ENCODE measurements at places on chromosomes 12 and 14.

GRCh38 chr12:57401165-57401564, 29.7 kb downstream of the R3HDM2 start:
- no peak for DNase-seq

- DNase-seq = no peak
Measured at GRCh38 chr12:43899574-43899973, 63.7 kb downstream of the TMEM117 start.

DNA sequence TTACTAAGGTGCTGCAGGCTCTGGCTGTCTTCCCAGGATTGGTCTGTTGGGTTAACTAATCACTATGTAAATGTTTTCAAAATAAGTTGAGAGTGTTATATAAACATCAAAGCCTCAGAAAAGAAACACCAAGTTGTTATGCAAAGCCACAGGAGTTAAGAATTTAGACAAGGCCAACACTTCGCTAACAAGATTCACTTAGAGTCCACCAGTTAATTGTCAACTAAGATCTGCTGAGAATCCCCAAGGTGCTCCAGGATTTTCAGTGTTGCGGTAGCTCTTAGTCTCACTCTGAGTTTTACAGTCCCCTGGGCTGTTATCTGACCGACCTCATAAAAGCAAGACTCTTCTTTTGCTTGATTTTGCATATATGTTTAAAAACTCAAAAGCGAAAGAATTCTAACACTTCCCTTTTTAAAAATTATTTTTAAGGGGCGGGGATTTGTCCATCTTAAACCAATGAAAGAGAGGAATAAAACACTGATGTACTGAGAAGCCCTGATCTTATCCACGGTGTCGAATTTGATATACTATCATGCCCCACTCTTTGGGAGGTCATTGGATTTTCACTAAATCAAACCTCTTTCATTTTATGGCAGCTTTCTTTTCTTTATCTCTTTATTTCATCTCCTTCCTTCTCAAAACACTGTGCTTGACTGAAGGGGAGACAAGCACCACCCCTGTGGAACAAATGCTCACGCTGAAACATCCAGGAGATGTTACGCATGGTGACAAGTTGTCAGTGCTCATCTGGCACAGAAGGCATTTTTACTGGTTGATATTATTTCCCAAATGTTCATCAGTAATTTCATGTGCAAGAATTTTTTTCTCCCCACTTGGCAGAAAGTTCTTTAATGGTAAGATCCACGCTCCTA, 7.0 kb downstream of the NIN start:
- DNase-seq = no peak

DNA sequence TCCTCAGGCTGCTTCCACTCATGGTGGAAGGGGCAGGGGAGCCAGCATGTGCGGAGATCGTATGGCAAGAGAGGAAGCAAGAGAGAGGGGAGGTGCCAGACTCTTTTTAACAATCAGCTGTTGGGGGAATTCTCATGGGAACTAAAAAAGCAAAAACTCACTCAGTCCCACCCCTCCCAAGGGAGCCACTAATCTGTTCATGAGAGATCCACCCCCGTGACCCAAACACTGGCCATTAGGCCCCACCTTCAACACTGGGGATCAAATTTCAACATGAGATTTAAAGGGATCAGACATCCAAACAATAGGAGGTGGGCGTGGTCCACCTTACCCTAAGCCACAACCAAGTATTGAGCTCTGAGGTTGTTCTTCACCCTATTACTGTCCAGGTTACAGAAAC, 375.1 kb downstream of the GRIN2B start:
- DNase-seq = no peak

DNA sequence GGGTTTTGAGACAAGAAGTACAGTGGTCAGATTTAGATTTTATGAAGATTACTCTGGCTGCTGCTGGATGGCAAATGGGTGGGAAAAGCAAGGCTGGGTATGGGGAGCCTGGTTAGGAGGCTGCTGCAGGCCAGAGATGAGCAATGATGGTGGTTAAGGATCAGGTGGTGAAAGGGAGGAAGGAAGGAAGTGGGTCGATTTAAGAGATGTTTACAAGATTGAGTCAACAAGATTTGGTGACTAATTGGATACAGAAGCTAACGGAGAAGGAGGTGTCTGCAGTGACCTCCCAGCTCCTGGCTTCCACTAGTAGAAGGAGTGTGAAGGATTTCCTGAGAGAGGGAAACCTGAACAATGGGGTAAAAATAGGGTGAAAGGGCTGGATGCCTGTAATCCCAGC, 18.7 kb downstream of the NOS1 start:
- DNase-seq = no peak

DNA sequence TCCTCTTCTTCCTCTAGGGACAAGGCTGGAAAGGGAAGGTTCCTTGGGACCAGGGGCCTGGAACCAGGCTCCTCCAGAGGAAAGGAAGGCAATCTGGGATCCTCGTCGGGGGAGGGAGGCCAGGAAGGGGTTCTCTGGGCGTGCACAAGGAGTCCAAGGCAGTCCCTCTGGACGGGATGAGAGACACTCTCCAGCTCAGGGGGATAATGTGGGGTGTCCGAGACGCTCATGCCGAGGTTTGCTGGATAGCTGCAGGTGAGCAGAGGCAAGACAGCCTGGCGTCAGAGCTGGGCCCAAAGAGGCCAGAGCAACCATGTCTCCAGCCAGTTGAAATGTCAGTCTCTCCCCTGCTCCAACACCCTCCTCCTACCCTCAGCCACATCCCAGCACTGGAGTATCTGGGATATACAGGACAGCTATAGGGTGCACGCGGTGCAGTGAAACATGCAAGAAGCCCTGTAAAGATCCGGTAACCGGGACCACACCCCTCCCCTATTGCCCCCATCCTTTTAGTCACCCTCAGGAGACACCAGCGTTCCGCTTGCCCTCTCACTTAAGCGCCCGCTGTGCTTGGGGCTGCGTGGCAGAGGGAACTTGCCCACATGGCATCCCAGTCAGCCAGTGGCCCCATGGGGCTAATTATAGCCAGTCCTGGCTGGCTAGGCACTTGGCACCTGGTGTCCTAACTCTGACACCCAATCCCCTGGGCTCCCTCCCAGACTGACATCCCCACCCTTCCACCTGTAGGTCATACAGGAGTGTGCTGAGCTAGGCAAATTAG, at the start of gene KLHL33:
Gene KLHL33 (minus strand): TSS at position 585 of the 781 bp plus-strand sequence. CDS start 355 bp downstream, at position 230.
- DNase-seq = no peak

DNA sequence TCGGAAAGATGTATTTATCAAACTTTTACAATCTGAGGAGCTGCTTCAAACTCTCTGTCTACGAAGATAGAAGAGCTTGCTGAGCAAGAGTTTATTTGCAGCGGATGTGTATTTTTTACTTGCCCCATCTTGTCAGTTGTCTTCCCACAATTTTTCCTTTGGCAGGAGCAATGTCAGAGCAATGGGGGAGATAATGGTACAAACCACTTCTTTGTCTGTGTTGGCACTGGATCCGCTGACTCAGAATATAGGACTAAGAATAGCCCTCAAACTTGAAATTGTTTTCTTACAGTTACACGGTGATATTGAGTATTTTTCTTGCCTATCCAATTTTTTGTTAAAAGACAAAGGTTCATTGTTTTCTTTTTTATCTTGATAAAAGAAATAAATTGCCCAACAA, 27.6 kb downstream of the HELB start:
- no peak for DNase-seq

GRCh38 chr14:98606041-98606640, 665.9 kb downstream of the BCL11B start:
- DNase-seq = no peak

DNA sequence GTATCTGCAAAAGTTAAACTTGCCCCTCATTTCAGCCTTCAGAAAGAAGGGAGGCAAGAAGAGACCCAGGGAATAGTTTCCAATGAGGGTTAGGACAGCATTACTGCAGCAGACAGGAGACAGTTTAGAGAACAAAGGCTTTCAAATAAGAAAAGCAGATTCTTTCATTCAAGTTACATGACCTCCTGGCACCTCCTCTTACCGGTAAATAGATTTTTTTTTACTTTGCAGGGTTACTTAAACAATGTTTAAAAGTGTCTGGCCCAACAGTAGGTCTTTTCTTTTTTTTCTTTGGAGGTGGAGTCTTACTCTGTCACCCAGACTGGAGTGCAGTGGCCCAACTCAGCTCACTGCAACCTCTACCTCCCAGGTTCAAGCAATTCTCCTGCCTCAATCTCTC, 47.1 kb downstream of the SINHCAF start:
- DNase-seq = no peak

GRCh38 chr12:2638273-2639019, 156.3 kb upstream of the FKBP4 start:
- DNase-seq = no peak

DNA sequence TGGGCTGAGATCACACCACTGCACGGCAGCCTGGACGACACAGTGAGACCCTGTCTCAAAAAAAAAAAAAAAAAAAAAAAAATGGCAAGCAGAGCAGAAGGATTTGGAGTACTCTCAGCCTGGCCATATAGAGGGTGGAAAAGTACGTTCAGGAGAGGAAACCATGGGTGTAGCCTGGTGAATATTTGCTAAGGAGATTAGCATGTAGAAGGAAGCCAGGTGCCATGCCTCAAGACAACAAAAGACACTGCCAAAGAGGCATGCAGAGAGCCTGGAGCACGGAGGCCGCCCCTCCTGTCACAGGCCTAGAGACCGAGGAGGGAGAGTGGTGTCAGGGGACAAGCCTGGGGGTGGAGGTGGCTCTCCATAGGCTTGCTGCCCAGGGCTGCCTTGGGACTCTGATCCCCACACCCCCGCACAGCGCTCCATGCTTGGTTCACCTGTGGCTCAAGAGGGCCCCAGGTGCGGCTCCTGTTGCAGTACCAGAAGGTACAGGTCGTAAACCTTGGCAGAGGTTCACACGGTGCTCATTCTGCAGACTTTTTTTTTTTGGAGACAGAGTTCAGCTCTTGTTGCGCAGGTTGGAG, 27.9 kb upstream of the DEGS2 start:
- DNase-seq = no peak

DNA sequence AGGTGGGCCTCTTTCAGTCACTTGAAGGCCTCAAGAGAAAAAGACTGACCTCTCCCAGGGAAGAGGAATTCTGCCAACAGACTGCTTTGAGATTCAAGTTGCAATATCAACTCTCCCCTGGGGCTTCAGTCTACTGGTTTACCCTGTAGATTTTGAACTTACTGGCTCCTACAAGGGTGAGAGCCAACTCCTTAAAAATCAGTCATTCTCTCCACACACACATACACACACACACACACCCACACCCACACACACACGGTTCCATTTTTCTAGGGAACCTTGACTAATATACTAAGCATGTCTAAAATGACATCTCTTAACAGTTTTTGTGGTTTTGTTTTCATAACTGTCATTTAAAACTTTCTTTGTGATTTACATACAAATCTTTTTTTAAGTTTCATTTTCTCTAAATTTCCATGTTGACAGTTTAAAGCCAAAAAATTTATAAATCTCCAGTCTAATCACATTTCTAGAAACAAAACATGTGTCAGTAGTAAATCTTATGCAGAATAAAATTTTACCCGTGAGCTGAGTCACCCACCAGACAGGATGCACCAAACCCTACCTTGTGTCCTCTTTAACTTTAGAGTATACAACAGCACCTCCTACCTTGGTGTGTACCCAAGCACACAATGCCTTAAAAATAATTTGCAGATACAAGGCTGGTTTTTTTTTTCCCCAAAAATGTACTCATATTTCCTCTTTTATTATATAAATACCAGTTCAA, 394.6 kb downstream of the AEBP2 start:
- no peak for DNase-seq

GRCh38 chr14:98114122-98114895, 1157.7 kb downstream of the BCL11B start:
- no peak for DNase-seq

GRCh38 chr14:102817942-102818940, 41.0 kb downstream of the TRAF3 start:
- no peak for DNase-seq

DNA sequence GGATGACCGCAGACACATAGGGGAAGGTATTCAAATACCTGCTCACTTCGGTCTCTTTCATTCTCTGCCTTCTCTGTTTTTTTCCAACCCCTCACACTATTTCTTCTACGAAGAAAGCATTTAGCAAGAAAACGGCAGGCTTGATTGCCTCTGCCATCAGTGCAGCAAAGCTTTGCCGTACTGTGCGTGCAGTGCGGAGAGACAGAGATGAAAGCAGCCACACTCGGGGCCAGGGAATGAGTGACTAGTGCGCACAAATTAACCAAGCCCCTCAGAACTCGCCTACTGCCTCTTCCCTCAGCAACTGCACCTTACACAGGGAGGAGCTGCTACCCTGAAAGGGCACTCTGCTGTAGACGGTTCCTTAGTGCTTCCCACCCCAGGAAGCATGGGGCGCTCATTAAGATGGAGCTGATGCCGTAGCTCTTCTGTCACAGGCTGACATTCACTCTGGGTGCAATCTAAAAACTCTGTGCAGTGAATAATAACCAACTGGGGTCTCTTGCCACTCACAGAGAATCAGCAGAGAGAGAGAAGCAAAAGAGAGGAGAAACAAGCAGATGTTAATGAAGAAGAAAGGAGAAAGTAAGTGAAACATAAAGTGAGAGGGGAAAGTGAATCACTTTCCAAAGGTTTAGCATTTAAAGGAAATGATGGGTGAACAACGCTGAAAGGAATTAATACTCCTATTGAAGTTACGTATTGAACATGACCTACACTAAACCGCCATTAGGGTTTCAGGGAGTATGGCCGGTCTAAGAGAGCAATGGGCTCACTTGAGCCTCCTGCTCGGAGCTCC, 69.4 kb downstream of the GRIN2B start:
- no peak for DNase-seq

DNA sequence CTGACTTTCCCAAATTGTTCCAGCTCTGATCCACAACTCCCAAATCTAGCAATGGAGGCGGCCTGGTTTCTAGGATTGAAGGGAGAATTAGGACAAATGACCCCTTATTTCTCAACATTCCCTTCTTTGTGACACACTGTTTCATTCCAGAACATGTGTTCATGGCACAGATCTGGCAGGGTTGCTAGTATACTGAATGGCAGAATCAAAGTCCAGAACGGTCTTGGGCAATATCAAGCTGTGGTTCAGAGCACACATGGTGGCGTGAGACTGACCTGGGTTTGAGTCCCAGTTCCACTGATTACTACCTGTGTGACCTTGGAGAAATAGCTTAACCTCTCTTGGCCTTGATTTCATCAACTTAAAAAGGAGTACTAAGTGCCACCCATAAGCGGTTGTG, 152.5 kb downstream of the SAMD4A start:
- DNase-seq = no peak

GRCh38 chr14:99809859-99810558, 16.8 kb downstream of the EML1 start:
- DNase-seq = no peak

DNA sequence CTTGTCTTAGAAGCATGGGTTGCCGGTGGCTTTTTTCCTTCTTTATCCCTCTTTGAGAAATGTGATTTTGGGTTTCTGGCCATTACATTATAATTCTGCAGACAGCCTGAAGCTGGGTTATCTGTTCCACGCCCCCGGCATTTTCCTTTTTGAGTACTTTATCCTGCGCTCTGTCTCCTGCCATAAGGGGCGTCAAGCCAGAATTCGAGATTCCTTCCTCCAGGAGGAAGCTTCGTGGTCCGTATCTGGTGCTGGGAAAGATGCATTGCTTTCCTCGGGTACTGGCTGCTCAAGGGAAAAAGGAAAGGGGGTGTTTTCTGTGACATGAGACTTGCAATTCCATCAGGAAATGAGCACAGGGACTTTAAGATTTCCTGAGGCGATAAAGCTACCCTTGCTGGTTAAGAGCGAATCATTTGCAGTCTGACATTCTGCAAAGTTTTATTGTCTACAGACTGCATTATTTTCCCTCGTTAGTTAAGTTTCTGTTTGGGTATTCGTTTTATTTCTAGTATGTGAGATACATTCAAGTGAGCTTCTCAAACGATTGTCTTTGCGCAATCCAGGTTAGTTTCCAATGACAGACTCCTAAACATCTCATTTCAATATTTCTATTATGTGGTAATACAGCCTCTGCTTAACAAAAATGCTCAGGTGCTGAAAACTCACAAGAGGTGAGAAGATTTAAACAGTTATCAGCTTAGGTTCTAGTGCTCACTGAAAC, 694 bp downstream of the AKAP5 start:
- no peak for DNase-seq
